MV-4-11 (cell line): ENCODE measurements at places on chromosomes 3 and 15.

GRCh38 chr3:95148107-95148506, 1085.2 kb downstream of the NSUN3 start:
- no peak for DNase-seq

- no peak for DNase-seq
Observed at GRCh38 chr3:87742250-87742649, 316.6 kb downstream of the CGGBP1 start.

DNA sequence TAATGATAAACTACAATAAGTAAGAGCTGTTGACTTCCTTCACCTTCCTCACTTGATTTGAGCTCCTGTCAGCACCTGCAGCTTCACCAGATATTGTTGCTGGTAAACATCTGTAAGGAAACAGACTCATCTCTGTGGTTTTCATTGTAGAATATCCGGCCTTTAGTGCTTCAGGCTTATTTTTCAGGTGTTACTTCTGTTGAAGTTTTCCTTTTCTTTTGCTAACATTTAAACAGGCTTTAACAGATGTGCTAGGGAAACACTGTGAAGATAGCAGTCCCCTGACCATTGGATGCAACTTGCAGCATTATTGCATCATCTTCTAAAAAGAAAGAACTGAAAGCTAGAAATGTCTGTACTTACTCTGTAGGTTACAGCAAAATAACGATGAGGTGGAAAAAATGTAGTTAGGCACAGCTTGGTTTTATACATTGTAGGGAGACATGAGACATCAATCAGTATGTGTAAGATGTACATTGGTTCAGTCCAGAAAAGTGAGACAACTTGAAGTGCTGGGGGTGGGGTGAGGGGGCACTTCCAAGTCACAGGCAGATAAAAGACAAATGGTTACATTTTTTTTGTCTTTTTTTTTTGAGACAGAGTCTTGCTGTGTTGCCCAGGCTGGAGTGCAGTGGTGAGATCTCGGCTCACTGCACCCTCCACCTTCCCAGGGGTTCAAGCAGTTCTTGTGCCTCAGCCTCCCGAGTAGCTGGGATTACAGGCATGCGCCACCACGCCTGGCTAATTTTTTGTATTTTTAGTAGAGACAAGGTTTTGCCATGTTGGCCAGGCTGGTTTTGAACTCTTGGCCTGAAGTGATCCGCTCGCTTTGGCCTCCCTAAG, 10.2 kb downstream of the EDEM1 start:
- DNase-seq, result peak; percentile 96

GRCh38 chr3:23645533-23646183, 160.1 kb upstream of the UBE2E1 start:
- no peak for DNase-seq

DNA sequence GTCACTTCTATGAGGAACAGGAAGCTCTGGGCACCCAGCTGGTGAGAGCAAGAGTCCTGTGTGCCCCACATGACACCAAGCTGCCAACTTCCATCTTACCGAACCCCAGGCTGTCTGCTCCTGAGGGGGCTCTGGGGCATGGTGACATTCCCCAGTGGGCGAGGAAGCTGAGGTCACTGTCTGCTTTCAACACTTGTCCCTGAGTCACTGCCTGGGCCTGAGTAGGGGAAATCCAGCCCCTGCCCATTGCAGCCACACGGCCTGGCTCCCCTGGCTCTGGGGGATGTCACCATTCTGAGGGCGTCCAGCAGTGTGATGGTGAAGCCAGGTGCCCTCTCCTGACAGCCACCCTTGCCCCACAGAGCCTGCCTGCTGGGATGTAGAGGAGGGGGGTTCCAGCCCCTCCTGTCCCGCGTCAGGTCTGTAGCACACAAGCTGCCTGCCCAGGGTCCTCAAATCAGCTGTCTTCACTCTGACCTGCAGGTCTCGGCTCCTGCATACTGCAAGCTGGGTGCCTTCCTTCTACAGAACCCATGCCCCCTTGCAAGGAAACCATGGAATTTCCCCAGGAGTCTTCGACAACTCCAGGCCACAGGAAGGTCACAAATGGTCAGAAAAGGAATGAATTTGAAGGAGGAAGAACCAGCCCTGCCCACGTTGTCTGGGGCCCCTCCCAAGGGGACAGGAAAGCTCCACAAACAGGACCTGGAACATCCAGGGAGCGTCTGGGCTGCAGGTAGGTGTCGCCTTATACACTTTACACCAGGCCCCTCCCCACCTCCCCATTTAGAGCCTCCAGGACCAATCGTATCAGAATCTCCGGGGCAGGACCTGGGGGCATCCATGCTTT, 69.9 kb upstream of the GATM start:
- DNase-seq, result peak; percentile 57
